ENCODE measurements at places on chromosomes 4 and X.

- DNase-seq, result no peak
These were observed 88.1 kb downstream of the ARHGAP6 start for GRCh38 chrX:11577603-11578002.

- no peak for DNase-seq
These were observed 78.8 kb upstream of the PLAC1 start for GRCh38 chrX:134737061-134737460.

GRCh38 chr4:139986106-139986505 is 167.9 kb downstream of the MAML3 start:
- no peak for DNase-seq

DNA sequence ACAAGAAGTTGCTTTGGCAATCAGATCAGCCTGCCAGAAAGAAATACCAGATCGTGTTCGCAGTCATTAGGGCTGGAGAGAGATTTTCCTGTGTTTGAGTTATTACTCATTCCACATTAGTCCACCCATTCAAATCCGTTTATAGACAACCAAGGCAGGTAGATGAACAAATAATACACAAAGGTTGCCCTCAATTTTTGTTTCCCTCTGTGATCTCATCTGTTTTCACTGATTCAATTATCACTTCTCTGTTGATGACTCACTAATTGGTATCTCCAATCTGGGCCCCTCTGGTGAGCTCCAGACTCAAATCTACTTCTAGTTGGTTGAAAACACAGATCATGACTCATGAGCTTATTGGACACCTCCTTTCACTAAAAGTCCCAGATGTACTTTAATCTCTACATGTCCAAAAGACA is 54.5 kb downstream of the CHM start:
- DNase-seq, result no peak

DNA sequence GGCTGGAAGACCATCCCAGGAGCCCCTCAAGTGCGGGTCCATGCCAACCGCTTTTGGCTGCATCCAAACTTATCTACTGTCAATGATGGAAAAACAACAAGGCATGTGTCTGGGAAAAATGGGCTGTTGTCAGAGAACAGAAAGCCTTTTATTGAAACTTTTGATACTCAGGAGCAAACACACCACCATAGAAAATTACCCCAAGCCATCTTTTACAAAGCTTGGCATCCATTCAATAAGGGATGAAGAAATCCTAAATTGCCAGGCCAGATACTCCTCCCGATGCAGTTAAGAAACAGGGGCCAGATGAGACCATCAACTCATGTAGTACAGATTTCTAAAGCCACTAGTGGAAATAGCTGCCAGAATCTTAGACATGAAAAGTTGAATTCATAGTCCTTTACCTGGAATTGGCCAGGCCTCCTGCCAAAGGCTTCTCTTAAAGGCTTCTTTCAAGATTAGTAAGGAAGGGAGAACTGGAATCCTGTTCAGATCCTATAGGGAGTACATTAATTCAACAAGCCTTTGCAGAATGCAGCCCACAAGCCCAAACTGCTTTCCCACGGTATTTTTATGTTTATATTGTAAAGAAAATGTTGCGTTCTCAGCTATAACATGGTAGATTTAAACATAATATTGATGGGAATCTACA is 145.4 kb upstream of the MAP3K15 start:
- no peak for DNase-seq

- no peak for DNase-seq
These were observed 137.2 kb downstream of the MAGEC1 start for GRCh38 chrX:142040906-142041305.

DNA sequence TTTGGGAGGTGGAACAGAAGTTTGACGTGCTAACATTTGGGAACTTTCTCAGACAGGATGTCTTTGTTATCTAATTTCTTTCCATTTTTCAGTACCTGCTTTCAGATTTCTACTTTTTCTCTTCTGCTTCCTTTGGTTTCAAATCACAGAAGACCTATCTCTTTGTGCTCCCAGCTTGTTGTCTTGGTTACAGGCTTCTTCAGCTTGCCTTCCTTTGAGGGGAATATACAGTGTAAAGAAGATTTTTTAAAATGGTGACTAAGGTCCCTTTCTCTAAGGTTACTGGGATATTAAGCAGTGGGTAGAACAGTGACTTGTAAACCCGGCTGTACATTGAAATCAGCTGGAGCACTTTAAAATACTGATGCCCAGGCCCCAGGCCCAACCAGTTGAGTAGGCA is 48.0 kb downstream of the TMEM164 start:
- DNase-seq, result no peak

- DNase-seq, result no peak
These were observed 6.1 kb downstream of the TACC3 start for GRCh38 chr4:1727117-1728031.

GRCh38 chrX:121455890-121456289 is 408.5 kb downstream of the GLUD2 start:
- DNase-seq, result no peak

- DNase-seq, result no peak
These were observed 180.0 kb downstream of the SH3KBP1 start for GRCh38 chrX:19707246-19707871.

GRCh38 chrX:2703991-2704369 is 12.9 kb downstream of the CD99 start:
- peak; percentile 50 for DNase-seq

- no peak for DNase-seq
These were observed 60.2 kb downstream of the SLC9A7 start for GRCh38 chrX:46698691-46699090.

- no peak for DNase-seq
These were observed 37.7 kb downstream of the SHROOM4 start for GRCh38 chrX:50776248-50776647.

DNA sequence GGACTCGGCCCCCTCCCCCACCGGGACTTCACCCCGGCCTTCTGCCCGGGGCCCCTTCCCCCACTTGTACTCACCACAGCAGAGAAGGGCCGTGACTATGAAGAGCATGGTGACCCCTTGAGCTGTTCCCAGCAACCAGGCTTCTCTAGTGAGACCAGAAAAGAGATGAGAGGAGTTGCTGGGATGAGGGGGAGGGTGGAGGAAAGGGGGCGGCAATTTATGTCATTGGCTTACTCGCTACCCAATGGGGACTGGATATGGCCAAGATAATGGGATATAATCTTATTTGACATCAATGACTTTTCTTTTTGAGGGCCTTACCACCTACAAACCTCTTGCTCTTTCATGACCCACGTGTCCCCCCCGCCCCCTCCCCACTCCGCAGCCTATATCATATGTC is 9.9 kb downstream of the IGSF1 start:
- DNase-seq, result no peak

DNA sequence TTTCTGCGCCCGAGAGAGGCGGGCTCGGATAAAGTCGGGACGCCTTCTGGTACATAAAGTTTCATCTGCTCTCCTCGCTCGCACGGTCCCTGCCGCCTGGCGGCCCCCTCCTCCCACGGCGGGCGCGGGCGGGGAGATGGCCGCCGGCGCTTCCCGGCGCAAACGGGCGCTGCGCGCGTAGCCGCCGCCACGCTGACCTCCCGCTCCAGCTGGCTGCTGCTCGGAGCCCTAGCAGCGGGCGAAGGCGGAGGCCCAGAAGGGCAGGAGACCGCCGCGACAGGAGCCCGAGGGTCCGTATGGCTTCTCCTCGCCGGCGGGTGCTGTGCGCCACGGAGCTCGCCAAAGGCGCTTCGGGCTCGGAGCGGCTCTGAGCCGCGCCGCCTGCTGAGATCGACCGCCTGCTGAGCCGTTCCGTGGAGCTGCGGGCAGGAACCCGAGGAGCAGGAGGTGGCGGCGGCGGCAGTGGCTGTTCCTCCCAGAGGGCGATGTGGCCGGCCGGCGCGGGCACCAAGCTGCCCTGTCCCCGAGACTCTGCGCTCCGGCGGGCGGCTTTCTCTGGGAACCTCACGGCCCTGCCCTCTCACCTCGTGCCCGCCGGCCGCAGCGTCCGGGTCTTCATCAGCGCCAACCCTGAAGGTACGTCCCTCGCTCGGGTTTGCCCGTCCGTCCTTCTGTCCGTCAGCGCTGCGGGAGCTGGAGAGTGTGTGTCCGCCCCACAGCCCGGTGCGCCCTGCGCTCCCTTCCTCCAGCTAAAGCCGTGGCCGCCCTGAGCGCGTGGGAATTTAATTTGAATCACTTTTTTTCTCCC is at the start of gene NWD2:
NWD2 (plus strand) TSS at position 161 of the 808 bp plus-strand sequence; CDS start at position 486, 325 bp downstream.
- peak; percentile 46 for DNase-seq

DNA sequence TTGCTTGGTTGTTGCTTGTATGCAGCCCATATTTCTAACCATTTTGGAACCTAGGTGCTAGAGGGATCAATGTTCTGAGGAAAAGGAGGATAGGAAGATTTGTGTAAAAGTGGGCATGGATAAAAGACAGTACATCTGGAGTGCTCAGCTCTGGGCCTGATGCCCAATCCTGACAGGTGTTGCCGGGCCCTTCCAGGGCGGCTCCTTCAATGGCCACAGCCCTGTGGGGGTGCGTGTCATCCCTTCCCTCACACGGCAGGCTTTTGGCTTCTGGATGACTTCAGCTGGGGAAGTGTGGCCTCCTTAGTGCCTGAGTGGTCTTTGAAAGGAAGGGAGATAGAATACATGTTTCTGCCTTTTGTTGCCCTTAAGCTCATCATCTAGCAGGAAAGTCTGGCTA is 47.2 kb downstream of the NELFA start:
- no peak for DNase-seq

DNA sequence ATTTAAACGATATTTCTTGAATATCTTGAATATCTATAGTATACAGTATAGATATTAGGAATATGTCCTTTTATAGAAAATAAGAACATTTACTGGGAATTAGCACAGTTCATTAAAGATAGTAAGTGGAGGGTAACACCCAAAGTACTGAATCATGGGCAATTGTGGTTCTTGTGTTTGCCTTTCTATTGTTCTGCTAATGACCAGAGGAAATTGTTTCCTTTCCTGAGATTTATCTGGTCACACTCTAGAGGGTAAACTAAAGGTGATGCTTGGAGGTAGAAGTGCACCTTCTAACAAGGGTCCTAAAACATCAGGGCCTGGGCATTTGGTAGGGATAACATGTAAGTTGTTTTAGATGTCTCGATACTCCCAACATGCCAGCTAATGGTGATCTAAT is 241.3 kb upstream of the SFRP2 start:
- no peak for DNase-seq

DNA sequence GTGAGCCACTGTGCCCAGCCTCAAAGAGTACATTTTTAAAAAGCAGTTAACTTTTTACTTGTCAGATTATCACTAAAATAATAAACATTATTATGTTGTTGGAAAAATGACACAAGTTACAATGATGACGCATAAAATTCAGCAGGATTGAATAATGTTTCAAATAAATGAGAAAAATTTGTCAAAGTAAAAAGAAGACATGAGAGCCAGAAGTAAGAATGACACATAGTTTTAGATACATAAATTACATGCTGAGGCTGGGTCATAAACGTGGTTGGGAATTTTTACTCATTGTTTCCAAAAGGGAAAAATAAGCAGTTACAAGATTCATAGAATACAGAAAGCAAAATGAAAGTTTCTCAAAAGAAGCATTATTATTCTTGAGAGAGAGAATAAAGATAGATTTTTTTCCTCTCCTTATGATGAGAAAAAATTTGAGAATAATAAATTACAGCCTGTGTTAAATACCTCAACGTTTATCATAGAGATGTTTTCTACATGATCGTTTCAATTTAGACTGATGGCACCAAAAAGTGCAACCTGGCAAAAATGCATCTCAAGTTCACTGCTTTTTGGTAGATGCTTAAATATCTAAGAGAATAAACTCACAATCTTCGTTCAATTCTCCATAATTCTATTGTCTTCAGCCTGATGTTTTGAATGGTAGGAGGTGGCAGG is 40.4 kb downstream of the GUCY1B1 start:
- DNase-seq, result no peak

Data from left hindlimb (tissue), 1 donor.